HFF-Myc (cell line): ENCODE measurements at places on chromosomes 3 and 15.

- no peak for DNase-seq
Measured at GRCh38 chr3:42032693-42033349, 58.3 kb upstream of the TRAK1 start.

GRCh38 chr15:34799149-34800101, 4.1 kb upstream of the ACTC1 start:
- DNase-seq: no peak

GRCh38 chr15:101000271-101000681, 81.1 kb downstream of the LRRK1 start:
- DNase-seq: no peak

- DNase-seq: no peak
Measured at GRCh38 chr3:149589332-149589731, 68.5 kb downstream of the WWTR1 start.

DNA sequence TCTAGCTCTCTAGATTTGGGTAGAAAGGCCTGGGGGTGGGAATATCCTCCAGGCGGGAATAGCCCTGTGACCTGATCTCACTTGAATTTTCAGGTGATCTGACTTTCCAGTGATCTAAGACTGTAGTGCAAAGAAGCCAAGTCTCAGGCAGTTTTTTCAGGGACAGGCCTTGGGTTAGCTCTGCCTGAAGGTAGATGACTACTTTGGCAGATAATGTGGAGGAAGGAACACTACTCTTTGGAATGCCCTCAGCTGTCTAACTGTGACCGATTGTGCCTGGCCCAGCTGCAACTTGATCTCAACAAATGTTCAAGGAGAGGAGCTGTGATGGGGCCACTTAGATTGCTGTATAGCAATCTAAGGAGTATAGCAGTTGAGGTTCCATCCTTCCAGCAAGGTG, 193.7 kb downstream of the TCF12 start:
- DNase-seq: no peak

DNA sequence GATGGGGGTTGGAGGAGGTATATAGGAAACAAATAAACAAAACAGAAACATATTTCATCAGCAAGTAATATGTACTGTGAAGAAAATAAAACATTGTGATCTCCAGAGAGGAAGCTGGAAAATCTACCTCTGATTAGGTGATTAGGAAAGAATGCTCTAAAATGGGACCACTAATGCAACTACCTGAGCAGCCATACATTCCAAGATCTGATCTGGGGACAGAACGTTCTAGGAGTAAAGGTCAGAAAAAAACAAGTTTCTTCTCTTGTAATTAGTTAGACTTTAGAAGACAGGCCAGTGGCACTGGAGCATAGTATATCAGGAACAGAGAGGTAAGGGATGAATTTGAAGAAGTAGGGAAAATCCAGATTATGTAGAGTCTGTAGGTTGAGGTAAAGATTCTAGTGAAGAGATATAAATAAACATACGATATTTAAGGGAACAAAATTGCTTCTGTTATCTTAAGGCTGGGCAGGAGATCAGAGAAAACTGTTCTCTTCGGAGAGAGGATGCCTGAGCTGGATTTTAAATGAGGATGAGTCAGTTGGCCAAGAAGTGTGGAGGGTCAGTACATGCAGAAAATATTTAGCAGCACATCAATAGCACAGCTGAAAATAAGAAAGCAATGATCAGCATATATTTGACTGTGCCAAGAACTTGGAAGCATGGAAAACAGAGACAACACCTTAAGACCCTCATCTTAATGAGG, 429.5 kb downstream of the NLGN1 start:
- DNase-seq: no peak

DNA sequence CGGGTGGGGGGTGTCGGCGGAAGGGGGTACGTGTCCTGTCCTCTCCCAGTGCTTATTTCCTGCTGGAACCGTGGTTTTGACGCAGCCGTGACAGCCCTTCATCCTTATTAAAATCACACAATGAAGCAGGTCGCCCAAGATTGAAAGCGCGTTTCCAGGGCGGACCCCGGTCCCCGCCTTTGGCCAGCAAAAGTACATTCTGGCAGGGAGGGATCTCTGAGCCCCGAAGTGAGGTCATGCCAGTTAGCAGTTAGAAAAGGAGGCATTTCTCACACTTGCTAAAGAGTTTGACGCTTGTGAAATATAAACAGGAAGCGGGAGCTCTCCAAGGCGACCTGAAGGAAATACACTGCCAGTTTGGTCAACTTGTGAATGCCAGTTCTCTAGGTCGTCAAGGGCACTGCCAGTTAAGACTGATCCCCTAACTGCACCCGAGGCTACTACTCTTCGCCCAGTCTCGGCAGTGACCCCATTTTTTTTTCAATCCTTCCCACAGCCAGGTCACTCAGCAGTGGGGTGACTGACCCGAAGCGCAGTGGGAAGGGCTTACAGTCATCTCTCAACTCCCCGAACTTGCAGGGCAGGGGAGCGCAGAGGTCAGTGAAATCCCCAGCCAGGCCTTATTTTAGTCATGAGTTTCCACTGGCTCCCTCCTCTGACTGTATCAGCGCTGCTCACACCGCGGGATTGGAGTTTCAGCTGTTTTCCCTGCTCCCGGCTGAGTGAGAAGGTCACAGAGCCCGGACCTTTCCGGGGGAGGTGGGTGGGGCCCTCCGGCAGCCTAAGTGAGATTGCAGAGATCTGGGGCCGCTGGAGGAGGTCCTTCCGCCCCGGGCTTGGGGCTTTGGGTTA, 2.0 kb upstream of the BHLHE40 start:
- DNase-seq: no peak

GRCh38 chr3:120198305-120198878, 86.6 kb downstream of the GPR156 start:
- no peak for DNase-seq

- no peak for DNase-seq
Measured at GRCh38 chr3:185823078-185824044, 1.5 kb downstream of the IGF2BP2 start.

GRCh38 chr3:12705981-12706380, 42.1 kb upstream of the RAF1 start:
- peak; percentile 48 for DNase-seq

GRCh38 chr3:14902719-14903118, 44.7 kb upstream of the NR2C2 start:
- DNase-seq: no peak

GRCh38 chr3:132730891-132731580, 8.8 kb upstream of the NPHP3 start:
- no peak for DNase-seq

- DNase-seq: no peak
Measured at GRCh38 chr3:189720736-189721417, 89.7 kb downstream of the TP63 start.

DNA sequence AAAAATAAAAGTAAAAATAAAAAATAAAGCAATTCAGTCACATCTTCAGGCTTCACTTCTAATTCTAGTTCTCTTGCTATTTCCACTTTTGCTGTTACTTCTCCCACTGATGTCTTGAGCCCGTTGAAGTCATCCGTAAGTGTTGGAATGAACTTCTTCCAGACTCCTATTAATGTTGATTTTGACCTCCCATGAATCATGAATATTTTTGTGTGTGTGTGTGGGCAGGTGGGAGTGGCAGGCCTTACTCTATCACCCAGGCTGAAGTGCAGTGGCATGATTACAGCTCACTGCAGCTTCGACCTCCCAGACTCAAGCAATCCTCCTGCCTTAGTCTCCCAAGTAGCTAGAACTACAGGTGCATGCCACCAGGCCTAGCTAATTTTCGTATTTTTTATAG, 10.7 kb downstream of the USP4 start:
- DNase-seq: no peak

- no peak for DNase-seq
Measured at GRCh38 chr15:99167201-99167600, 62.3 kb downstream of the SYNM start.

GRCh38 chr3:130565224-130565623, 48.2 kb downstream of the COL6A6 start:
- DNase-seq: no peak

DNA sequence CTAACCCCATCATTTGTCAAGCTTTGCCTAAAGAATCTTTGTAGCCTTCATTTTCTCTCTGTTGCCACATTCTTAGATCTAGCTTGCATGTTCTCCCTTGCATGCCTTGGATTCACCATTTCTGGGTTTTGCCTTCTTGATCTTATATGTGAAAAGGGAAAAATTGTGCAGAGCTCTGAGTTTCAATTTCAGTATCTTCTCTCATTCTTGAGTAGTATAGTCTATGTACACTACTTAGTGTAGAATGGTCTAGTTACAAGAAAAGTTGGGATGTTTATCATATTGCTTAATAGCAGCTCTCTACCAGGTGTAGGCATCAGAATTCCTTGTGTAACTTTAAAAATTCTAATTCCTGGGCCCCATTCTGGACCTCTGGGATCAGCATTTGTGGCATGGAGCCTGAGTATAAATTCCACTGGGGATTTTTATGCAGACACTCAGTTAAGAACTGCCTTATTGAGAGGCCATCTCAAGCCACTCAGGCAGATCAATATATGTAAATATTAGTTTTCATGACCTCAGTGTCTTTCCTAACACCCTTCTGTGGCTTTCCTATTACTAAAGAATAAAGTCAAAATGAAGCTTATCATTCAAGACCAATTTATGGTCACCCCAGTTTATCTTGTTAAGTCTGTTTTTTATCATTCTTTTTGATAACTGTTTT, 23.4 kb downstream of the GTF2E1 start:
- no peak for DNase-seq

- DNase-seq: no peak
Measured at GRCh38 chr3:129656659-129657247, 50.3 kb upstream of the PLXND1 start.

GRCh38 chr15:31801152-31801551, 229.2 kb upstream of the CHRNA7 start:
- no peak for DNase-seq

DNA sequence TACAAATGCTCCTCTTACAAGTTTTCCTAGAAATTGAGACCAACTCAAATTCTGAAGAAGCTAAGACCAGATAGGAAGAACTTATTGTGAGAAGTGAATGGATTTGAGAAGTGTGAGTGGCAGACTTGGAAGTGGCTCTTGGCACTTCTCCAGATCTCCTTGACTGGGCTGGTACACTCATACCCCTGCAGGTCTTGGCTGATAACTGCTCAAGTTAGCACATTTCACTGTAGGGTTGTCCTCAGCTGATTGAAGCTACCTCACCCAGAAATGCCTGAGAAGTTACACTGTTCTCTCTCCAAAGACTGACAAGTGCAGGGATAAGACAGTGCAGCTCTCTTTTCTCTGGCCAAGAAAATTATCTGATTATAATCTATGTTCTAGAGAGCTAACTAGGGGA, 16.5 kb upstream of the CLDN1 start:
- no peak for DNase-seq

DNA sequence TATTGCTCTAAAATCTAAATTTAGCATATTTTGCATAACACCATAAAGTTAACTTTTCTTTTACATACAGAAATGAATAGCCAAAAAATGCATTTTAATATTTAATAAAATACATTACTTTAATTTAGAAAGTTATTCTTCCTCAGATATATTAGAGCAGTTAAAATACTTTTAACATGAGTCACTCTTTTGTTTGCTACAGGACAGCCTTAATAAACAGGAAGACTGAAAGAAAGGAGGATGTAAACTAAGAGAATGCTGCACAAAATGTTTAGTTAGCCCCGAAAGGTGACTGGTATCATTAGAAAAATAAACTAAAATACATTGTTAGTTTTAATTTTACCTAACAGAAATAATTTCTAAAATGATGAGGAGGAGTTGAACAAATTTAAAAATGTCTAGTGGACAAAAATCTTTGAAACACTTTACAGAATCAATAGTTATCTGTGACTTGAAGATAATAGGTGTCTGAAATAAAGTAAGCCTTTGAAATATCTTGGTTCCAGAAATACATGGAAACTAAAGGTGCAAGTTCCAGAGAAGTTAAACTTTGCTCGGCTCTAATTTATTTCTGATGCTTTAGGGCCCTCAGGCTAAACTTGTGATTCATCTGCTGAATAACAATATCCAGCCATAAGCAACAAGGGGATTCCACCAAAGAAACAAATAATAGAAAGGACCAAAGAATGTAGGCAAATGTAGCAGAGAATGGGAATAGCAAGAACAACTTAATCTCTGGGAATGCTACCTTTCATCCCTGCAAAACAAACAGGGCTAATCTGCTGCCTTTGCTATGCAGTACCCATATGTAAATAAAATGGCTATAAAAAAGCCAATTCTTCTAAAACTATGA, 138.3 kb upstream of the UBP1 start:
- DNase-seq: peak; percentile 25

DNA sequence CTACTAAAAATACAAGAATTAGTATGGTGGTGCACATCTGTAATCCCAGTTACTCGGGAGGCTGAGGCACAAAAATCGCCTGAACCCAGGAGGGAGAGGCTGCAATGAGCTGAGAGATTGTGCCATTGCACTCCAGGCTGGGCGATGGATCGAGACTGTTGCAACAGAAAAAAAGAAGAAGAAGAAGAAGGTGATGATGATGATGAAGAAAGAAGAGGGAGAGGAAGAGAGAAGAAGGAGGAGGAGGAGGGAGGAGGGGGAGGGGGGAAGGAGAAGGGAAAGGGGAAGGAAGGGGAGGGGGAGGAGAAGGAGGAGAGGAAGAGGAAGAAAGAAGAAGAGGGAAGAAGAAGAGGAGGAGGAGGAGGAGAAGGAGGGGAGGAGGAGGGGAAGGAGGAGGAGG, 33.2 kb upstream of the ZNF710 start:
- DNase-seq: no peak

GRCh38 chr15:51277101-51277500, 61.3 kb downstream of the CYP19A1 start:
- no peak for DNase-seq

- DNase-seq: no peak
Measured at GRCh38 chr15:77037388-77038209, 33.3 kb downstream of the TSPAN3 start.

GRCh38 chr15:89857673-89858072, 36.1 kb downstream of the AP3S2 start:
- no peak for DNase-seq

GRCh38 chr15:77084436-77084835, 13.5 kb upstream of the TSPAN3 start:
- no peak for DNase-seq

DNA sequence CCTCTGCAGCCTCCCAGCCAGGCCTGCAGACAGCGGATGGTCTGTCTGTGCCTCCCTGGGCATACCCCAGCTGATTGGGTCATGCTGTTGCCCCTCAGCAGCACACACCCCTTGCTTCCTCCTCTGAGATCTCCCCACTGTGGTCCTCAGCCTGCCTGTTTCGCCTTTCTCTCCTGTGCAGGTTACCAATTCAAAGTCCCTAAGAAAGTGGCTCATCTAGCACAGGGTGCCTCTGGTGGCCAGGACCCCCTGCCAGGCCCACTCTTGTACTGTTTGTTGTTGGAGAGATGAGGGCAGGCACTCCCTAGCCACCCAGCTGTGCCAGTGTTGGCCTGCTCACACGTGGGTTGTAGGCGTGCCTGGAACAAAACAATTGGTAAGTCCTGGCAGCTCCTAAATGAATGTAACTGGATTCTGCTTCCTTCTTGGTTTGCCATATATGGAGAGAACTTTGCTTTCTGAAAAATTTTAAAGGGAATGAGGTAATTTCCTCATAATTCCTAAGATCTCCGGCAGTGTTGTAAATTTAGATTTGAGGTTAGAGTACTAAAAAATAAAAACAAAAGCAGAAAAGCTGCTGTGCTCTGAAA, 213.2 kb upstream of the IL12A start:
- peak; percentile 87 for DNase-seq
